ENCODE measurements at places on chromosomes 2 and 18.

DNA sequence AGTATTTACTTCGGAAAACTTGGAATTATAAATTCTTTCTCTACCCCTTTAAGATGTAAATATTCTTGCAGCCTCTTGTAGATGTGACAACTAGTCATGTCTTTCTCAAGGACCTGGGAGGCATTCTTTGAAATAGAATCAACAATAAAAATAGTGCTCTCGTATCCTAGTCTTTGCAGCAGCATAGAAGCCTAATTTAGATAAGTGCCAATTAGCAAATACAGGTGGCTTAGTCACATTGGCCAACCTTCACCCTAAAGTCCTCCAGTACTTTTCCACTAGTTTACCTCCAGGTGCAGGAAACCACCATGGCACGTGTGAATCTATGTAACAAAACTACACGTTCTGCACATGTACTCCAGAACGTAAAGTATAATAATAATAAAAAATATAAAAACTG is 3.5 kb upstream of the ZSWIM2 start:
- DNase-seq: no peak

DNA sequence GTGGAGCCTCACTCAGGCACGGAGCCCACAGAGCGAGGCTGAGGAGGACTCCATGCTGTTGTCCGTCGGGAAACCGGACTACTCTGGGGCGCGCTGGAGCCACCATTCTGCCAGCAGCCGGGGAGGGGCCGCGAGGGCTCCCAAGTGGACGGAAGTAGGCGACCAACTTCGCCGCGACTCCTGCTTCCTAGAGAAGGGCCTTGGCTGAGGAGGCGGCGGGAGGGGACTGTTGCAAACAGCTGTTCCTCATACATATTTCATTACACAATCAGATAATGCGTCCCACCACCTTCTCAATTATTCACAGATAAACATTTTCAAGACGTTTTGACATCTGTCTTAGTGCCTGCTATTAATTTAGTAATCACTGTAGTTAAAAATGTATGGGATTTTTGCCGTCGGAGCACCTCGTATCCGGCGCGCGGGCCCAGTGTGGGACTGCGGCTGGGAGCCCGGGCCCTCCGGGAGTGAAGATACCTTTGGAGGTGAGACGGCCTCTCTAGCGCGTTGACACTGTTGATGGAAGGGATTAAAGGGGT is 11.7 kb upstream of the SIX3 start:
- DNase-seq: peak; percentile 21

- no peak for DNase-seq
Measured at GRCh38 chr2:157264099-157264498, 6.6 kb downstream of the GALNT5 start.

GRCh38 chr2:88177556-88177955 is 7.4 kb downstream of the THNSL2 start:
- DNase-seq: no peak

- DNase-seq: no peak
Measured at GRCh38 chr2:42970151-42970550, 177.8 kb upstream of the HAAO start.

- DNase-seq: no peak
Measured at GRCh38 chr2:95276244-95276887, 2.1 kb downstream of the PROM2 start.

DNA sequence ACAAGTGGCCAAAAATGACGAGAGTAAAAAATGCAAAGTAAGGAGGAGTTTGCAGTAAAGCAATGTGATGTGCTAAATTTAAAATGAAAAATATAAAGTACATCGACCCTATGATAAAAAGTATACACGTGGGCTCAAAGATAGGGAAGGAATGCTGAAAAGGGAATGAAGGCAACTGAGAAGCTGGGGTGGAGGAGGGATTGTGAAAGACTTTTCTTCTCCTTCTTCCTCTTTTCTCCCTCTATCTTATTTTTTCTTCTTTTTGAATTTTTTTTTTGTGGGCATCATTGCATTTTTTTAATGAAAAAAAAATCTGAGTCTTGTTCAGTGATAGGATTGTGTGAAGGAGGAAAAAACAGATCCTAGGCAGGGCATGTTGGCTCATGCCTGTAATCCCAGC is 57.6 kb upstream of the STK17B start:
- no peak for DNase-seq

DNA sequence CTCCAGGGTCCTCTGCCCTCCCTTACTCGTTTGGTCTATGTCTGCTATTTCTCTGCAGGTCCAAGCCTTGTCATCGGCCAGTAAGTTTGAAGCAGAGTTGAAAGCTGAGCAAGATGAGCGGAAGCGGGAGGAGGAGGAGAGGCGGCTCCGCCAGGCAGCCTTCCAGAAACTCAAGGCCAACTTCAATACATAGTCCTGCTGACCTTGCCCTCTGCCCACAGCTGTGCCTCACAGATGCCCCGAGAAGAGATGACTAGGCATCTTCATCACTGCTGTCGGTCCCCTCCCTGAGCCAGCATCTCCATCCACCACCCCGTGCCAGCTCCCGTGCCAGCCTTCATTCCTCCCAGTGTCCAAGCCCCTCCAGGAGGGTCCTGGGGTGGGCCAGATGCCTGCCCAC is 15.6 kb upstream of the GIGYF2 start:
- DNase-seq: no peak

GRCh38 chr18:74868461-74868860 is 270.8 kb downstream of the ZNF407 start:
- DNase-seq: no peak

DNA sequence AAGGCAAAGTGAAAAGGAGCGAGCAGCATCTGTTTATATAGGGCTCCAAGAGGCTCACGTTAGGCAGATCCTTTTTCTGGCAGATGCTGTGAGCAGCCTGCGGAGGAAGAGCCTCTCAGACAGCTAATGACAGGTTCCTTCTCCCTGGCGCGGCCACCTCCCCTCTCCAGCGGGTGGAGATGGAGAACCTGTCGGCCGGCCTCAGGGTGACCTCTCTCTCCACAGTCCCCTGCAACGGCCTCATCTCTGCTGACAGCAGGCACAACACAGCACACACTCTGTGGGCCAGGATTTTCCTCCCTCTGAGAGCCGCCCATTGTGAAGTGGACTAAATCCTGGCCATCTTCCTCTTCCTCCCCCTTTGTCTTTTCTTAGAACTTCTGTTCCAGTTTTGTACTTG is 119.8 kb downstream of the PRKCE start:
- no peak for DNase-seq

- DNase-seq: no peak
Measured at GRCh38 chr2:110842048-110842447, 109.7 kb downstream of the ACOXL start.

DNA sequence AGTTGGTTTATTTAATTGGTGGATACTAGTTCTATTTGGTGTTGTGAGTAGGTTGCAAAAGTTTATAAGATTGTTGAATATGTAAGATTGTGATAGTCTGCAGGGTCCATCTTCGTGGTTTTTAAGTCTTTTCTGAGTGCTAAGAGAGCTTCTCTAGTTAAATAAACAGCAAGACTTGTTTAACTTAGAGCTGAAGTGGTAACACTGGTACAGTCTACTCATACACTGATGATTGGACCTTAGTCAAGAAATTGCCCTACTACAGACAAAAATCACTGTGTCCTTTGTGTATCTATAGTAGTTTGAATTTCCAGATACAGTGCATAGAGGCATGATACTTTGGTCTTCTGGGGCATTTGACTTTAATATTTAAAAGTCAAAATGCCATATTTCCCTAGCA is 94.6 kb downstream of the PHLPP1 start:
- DNase-seq: no peak

DNA sequence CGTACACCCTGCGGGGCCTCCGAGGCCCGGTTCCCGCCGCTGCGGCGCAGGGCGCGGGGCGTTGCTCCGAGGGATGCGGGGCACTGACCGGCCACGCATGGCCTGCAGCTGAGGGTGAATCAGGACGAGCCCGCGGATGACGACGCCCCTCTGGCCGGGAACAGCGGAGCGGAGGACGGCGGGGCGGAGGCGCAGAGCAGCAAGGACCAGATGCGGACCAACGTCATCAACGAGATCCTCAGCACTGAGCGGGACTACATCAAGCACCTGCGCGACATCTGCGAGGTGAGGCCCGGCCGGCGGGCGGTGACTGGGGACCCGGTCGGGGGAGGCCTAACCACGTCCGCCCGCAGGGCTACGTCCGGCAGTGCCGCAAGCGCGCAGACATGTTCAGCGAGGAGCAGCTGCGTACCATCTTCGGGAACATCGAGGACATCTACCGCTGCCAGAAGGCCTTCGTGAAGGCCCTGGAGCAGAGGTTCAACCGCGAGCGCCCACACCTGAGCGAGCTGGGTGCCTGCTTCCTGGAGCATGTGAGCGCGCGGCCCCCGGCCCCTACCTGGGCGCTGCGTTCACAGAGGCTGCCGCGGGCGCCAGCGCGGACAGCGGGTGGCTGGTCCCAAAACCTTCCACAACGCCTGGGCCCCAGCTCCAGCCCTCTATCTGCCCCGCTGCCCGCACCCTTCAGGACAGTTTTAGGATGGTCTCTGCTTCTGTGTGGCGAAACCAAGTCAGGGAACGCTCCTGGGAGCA is 53.2 kb downstream of the FAM168B start:
- no peak for DNase-seq

- DNase-seq: no peak
Measured at GRCh38 chr2:75276093-75277029, 77.0 kb upstream of the TACR1 start.

DNA sequence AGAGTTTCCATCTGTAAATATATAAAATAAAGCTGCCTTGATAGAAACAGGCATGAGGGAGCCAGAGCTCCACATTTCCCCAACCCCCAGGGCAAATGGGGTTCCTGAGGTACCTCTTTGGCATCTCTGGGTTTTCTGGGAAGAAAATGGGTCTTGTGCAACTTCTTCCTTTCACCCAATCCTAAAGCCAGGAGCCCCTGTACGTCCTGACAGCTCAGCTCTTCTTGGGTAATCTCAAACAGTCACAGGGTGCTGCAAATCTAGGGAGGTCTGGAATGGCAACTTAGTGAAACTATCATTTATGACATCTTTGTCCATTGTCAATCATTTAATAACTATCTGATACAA is 36.6 kb upstream of the STAT1 start:
- DNase-seq: no peak

GRCh38 chr18:10797896-10798295 is 272.1 kb downstream of the NAPG start:
- no peak for DNase-seq

GRCh38 chr18:75638776-75639471 is 211.4 kb upstream of the SMIM21 start:
- DNase-seq: peak; percentile 77

DNA sequence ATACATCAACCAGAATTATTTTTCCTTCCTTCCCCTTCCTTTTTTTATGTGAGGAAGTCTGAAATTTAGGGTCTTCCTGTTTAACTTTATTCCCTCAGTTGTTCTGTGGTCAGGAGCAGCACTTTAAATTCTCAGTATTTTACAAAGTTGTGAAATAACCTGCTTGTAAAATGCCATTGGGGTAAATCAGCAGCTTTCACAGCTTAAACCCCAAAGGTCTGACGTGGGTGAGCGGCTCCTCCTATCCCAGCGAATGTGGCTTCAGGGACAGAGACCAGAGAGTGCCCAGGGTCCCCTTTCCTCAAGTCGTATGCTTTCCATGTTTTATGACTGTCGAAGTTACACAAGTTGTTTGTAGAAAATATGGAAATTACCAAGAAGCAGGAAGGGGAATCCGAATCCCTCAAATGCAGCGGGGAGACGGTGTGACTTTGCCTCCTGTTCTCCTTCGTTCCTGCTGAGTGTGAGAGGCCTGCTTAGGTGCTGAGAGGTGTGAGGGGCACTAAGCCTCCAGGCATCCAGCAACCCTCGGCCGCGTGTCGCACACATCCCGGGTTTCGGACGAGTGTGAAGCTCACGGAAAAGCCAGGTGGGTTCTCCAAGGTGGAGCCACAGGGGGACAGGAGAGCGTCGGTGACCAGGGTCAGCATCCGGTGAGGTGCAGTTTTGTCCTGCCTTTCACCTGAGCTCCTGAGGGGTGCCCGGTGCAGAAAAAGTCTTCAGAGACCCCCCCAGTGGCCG is 10.8 kb upstream of the KCNG2 start:
- no peak for DNase-seq

DNA sequence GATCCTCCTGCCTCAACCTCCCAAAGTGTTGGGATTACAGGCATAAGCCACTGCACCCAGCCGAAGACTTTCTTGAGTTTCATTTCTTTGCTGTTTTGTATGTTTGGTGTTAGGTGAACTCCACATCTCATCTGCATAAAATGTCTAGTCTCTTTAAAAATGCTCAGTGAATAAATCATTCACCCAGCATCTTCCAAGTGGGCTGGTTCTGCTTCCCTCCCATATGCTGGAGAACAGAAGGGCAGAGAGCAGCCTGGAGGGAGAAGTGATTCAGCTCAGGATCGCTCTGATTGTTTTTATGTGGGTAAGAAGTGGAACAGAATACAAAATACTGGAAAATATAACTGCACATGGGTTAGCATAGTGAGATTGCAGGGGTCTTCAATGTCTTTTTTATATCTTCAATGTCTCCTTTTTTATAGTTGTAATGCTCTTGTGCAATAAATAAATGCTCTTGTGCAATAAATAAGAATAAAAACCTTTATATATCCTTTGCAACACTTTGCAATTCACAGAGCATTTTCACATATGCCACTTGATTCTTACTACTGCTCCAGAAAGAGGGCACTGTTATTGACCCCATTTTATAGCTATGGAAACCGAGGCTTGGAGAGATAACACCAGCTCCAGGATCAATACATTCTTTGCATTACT is 253.0 kb upstream of the NCKAP5 start:
- no peak for DNase-seq

DNA sequence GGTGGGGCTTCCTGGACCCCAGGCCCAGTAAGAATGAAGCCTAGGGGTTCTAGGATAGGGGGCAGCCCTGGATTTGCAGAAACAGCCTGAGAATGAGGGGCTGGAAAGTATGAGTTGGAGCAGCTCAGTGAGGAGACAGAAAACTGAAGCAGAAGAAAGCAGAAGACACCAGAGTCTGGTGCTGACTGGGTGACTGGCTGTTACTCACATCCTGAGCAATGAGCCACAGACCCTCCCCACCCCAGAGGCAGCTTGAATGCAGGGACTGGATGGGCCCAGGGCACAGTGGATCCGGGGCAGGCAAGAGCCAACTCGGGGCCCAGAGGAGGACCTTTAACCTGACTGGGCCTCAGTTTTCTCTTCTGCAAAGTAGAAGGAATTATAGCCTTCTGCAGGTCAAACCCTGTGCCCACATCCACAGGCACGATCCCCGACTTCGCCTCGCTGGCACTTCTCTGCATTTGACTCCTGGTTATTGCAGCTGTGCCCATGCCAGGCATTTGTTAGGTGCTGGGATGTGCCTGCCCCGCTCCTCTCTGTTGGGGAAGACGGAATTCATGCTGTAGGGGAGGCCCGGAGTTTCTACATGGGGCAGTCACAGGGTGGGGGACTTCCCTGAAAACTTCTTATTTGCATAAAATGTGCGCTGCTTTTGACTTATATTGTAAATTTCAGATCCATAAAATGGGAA is 8.5 kb downstream of the STEAP3 start:
- DNase-seq: peak; percentile 77

DNA sequence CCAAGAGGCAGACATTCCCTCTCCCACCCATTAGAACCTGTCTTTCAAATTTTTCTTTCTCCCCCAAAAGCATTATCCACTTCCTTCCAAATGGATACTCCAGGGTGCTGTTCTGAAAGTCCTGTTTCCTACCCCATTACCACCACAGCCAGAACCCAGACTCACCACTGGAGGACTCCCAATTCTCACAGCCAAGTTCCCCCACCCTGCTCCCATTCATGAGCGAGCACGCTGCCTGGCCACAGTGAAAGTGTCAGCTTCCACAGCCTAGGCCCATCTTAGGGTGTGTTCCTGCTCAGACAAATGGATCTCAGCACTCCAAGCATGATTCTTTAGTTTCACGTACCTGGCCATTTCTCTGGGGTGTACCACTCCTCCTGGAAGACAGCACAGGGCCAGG is 3.8 kb upstream of the ANKRD53 start:
- DNase-seq: no peak

- no peak for DNase-seq
Measured at GRCh38 chr2:233290051-233290845, 17.4 kb upstream of the SAG start.

GRCh38 chr2:51120754-51121280 is 88.9 kb upstream of the NRXN1 start:
- DNase-seq: no peak

Data from Kasumi-1 (cell line).